ENCODE measurements at places on chromosomes 13 and 19.

DNA sequence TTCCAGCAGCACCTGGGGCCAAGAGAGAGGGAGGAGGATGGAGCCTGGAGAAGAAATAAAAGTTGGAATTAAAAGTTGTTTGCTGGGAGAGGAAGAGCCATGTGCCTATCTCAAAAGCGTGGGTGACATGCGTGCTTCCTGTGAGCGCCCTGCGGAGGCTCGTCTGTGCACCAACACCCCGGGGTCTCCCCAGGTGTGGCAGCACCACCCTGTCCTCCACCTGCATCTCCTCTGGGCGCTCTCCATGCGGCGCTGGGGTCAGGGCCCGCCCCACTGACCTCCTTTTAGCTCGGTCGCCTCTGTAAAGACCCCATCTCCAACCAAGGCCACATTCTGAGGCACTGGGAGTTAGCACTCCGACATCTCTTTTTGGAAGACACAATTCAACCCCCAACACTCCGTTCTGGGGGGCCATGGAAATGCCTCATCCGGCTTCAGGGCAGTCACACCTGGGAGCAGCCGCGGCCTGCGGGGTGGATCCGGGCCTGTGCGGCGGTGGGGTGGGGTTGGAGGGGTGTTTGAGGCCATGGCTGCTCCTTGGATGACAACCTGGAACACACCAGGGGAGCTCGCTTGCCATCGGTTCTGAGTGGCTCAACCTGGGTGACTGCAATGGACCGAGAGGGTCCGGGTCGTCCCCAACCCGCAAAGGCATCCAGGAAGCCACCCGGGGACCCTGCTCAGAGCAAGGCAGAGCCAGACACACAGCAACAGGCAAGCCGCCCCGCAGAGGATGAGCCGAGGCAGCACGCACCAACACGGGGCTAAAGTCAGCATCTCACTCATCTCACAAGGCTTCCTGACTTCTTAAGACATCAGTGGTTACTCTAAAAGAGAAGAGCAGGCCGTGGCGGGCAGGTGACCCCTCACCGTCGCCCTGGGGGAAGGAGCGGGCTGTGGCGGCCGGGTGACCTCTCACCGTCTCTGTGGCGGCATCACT, 79.4 kb upstream of the MCF2L start:
- no peak for DNase-seq

- DNase-seq, result no peak
Observed at GRCh38 chr13:56352361-56352760, 788.4 kb upstream of the PRR20A start.

DNA sequence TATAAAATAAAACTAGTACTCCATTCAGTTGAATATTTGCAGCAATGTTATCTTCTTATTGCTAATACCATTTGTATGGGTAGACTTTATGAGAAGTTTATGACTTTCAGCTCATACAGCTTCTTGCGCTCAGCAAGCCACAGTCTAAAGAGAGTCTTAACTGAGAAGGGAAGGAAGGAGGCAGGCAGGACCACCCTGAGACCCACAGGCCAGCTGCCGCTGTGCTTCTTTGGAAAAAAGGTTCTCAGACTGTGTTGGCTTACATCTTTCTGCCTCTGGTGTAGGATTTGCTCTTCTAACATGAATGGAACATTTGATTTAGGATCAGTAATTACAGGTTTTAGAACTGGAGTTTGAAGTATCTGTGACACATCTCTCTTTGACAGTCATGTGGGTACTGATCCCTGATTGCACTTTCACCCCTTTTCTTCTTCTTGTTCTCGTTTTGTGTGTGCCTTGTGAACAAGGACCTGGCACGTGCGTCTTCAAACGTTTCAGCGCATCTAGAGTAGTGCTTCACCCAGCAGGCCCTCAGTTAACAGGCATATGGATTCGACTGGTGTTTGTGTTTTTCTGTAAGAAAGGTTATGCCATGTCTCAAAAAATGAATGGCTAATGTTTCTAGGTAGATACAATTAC, 7.1 kb upstream of the GPR18 start:
- no peak for DNase-seq

- no peak for DNase-seq
Observed at GRCh38 chr13:94121686-94122085, 357.8 kb downstream of the DCT start.

- DNase-seq, result no peak
Observed at GRCh38 chr19:44668985-44669764, 2.1 kb upstream of the CEACAM19 start.

GRCh38 chr13:109288151-109288709, 498.2 kb downstream of the IRS2 start:
- no peak for DNase-seq

GRCh38 chr19:34287662-34288140, 33.3 kb downstream of the GARRE1 start:
- no peak for DNase-seq

- DNase-seq, result no peak
Observed at GRCh38 chr19:6849876-6850275, 37.5 kb upstream of the ADGRE1 start.

DNA sequence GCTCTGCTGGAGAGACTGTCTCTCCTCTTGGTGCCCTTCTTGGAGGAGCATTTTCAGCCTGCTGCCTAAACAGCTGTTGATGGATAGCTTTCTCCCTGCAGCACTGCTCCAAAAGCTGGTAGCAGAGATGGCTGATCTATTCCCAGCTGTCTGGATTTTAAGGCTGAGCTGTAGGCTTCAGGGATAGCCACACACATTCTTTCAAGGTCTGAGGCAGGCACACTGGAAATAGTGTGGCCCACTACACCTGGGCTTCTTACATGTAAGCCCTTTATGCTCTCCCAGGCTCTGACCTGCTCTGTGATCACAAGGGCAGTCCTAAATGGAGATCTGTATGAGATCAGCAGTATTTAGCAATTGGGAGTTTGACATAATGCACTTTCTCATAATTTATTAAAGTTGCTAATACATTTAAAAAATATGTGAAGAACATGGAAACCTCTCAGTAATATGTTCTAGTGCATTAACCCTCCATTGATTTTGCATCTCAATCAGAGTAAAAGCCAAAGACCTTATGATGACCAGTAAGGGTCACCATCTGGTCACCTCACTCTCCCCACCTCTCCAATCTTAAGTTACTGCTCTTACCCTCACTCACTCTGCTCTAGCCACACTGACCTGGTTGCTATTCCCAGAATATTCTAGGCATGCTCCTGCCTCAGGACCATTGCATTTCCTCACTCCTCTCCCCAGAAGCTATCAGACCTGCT, 91.6 kb downstream of the MBNL2 start:
- no peak for DNase-seq

GRCh38 chr13:96082640-96083039, 7.3 kb upstream of the HS6ST3 start:
- DNase-seq, result no peak

DNA sequence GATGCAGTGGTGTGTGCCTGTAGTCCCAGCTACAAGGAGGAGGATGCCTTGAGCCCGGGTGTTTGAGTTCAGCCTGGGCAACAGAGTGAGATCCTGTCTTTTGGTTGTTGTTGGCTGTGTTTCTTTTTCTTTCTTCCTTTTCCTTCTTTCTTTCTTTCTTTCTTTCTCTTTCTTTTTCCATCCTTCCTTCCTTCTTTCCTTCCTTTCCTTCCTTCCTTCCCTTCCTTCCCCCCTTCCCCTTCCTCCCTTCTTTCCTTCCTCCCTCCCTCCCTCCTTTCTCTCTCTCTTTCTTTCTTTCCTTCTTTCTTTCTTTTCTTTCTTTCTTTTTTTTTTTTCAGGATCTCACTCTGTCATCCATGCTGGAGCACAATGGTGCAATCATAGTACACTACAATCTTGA, 46.5 kb upstream of the SIN3B start:
- DNase-seq, result no peak

- peak; percentile 39 for DNase-seq
Observed at GRCh38 chr13:109569958-109570711, 216.2 kb downstream of the IRS2 start.
